ENCODE measurements at places on chromosomes 5 and 9.
A peak's percentile ranks its signal among the peaks of the same experiment; 100 is the strongest.

DNA sequence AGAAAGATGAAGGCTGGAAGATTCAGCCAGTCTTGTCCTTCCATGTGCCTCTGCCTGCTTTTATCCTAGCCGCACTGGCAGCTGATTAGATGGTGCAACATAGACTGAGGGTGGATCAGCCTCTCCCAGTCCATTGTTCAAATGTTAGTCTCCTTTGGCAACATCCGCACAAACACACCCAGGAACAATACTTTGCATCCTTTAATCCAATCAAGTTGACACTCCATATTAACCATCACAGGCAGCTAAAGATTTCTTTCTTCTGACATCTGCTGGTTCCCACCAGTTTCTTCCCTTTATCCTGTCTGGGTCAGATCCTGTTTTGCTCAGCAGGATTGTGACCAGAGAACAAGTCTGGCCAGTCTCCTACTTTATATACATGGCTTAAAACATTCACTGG is 276.5 kb upstream of the TYRP1 start:
- DNase-seq = no peak

GRCh38 chr5:533955-534742 is 9.9 kb upstream of the SLC9A3 start:
- no peak for DNase-seq

- peak; percentile 78 for DNase-seq
These were observed 27.9 kb upstream of the CTNNA1 start for GRCh38 chr5:138725153-138725817.

- DNase-seq = no peak
These were observed 17.0 kb downstream of the PLPP1 start for GRCh38 chr5:55517804-55518203.

GRCh38 chr9:125890826-125891225 is 143.7 kb downstream of the PBX3 start:
- no peak for DNase-seq

- DNase-seq = peak; percentile 29
These were observed 739 bp downstream of the CARD9 start for GRCh38 chr9:136372561-136373299.
